ENCODE measurements at places on chromosomes 1 and 21. TPM values are rescaled to one million over a fixed set of nuclear protein-coding genes. Genes with fewer than 3 reads are reported as not detected.
A peak's percentile ranks its signal among the peaks of the same experiment; 100 is the strongest.

Gene FAAP20
- total RNA-seq = 36.5 TPM

DNA sequence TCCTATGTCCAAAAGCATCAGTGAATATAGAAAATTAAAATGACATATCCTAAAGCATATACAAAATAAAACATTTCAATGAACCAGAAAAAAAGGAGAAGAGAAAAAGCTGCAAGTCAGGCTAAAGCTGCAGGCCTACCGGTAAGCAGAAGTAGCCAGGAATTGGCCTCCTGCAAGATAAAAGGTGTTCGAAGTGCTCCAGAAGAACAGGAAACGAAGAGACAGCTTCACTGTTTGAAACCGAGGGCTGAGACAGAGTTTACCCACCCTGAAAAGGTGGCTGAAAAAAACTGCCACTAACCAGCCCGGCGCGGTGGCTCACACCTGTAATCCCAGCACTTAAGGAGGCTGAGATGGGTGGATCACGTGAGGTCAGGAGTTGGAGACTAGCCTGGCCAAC is 37.4 kb downstream of the NSL1 start:
- ATAC-seq = no peak

- peak; percentile 28 for ATAC-seq
Observed at GRCh38 chr1:5765997-5766913, 226.0 kb downstream of the NPHP4 start.

Gene FAM177B
- total RNA-seq = 0.64 TPM

DNA sequence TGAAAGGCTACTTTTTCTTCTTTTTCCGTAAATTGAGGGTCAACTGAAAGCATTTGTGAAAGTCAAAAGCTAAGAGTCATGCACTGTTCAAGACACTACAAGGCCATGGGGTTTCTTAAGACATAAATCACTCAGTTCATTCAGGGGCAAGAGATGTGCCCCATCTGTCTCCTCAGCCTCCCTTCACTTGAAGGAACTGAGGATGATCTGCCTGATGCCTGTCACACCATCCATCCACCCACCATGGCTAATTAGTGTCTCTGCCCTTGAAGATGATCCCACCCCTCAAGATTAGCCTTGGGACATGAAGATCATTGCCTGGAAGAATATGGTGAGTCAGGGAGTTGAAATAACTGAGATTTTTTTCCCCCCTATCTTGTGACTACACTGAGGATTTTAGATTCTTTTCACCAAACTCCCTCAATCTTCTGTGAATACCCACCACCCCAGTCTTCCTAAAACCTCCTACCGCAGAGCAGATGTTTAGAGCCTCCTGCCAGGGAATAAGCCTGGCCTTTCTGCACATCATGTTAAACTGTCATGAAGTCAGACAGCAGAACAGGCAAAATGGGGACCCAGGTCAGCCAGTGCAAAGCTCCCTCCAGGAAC is 88.6 kb upstream of the LMO4 start:
- no peak for ATAC-seq

DNA sequence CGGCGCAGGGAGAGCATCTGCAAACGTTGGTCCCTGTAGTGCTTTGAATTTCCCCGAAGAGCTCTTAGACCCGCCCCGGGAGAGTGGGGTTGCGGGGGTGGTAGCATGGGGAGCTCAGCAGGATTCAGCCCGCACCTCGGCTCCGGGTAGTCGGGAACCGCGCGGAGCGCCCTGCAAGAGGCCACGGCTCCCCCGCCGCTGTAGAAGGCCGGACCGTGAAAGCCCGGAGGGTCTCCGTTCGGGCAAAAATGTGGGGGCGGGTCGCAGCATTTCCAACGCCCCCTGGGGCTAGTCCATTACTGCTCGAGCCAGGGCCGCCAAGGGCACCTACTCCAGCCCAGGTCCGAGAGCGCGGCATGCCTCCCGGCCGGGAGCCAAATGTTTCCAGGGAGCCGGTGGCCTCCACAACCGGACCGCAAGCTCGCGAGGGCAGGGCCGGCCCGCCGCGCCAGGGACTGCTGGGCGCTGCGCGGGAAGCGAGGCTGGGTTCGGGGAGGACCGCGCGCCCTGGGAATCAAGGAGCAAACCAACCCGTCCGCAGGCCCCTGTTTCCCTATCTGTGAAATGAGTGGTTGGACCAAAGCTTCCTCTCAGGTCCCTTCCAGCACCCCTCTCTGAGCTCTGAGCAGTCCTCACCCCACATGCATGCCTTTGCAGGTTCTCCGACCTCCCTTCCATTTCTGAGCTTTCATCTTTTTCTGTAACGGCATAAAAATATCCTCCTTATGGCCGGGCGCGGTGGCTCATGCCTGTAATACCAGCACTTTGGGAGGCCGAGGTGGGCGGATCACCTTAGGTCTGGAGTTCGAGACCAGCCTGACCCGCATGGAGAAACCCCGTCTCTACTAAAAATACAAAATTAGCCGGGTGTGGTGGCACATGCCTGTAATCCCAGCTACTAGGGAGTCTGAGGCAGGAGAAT is 775 bp upstream of the TMEM63A start:
- ATAC-seq = peak; percentile 50

GRCh38 chr1:87428367-87428766 is 99.7 kb downstream of the LMO4 start:
- no peak for ATAC-seq

- ATAC-seq = no peak
Observed at GRCh38 chr1:96059736-96060135, 661.8 kb upstream of the PTBP2 start.

- ATAC-seq = no peak
Observed at GRCh38 chr1:59845091-59845490, 30.3 kb downstream of the HOOK1 start.

- ATAC-seq = peak; percentile 39
Observed at GRCh38 chr1:183652547-183653461, at the start of gene APOBEC4. TSS of gene APOBEC4 (minus strand) at chr1:183653316. CDS start at chr1:183648781, 4,535 bp downstream.

Gene SNIP1
- 8.7 TPM for total RNA-seq

Gene PRAMEF2
- not detected for total RNA-seq

Gene CFAP141
- total RNA-seq = not detected

DNA sequence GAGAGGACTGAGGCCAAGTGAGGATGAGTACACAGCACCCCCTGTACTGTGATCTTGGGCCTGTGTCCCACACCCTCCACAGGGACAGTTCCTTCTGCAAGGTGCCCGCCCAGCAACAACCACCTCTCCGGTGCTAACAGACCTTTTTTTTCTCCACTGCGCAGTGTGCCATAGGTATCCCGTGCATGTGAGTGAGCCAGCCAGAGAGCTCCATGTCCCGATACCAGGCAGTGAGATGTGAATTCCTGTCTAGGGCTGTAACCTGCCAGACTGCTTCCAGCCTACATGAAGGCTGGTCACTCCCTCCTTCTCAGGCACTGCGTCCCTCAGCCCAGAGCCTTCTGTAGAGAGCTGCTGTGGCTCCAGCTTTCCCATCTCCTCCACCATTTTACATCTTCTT is 56.9 kb downstream of the PCBP3 start:
- ATAC-seq = no peak

Gene KCNK1
- 21.9 TPM for total RNA-seq

Gene SH2D2A
- total RNA-seq = 1.4 TPM

DNA sequence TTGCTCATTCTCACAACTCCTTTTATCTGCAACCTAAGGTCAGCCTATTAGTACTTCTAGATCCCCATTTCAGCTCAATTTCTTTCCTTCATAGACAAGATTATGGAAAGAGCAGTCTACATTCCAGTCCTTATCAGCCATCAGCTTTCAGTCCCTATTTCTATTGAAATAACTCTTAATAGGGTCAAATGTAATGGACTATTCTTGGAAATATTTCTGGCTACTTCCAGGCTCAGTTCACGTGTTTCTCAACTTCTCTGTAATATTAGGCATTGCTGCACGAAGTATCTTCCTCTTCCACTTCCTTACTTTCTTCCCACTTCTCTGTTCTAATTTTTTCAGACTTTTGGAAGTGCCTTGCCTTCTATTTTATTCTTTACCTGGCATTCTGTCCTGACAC is 232.9 kb upstream of the USP25 start:
- no peak for ATAC-seq

GRCh38 chr1:8465013-8465412 is 147.1 kb downstream of the SLC45A1 start:
- ATAC-seq = no peak

DNA sequence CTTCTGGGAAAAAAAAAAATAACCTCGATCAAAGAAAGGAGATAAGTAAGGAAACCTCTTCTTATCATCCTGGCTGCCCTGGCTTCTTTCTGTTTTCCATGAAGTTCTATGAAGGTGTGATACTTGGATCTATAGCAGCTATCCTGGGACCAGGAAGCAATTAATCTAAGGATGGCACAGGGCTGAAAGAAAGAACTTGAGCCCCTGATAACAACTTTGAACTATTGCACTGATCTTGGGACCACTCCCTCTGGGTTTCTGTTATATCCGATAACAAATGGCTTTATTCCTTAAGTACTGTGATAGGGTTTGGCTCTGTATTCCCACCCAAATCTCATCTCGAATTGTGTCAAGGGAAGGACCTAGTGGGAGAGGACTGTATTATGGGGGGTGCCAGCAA is 104.1 kb downstream of the DAB1 start:
- ATAC-seq = no peak

DNA sequence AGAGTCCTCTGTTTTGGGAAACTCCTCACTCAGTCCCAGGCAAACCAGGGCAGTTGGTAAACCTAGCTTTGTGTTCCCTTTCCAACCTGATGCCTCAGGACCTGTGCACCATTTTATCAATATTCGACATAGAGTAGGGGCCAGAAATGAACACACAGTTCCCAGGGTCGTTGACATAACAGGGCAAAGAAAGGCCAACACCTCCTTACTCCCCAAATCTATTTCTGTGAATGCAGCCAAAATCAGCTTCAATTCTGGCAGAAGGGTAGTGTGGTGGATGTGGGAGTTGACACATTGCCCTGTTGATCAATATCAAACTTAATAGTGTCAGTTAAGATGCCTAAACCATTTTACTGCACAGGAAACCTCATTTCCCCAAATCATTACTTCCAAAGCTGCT is 104.6 kb upstream of the SPATA6 start:
- ATAC-seq = no peak

Gene PRELP
- total RNA-seq = 1.5 TPM

Gene OR2M3
- total RNA-seq = not detected

Gene RAB3B
- 0.04 TPM for total RNA-seq

DNA sequence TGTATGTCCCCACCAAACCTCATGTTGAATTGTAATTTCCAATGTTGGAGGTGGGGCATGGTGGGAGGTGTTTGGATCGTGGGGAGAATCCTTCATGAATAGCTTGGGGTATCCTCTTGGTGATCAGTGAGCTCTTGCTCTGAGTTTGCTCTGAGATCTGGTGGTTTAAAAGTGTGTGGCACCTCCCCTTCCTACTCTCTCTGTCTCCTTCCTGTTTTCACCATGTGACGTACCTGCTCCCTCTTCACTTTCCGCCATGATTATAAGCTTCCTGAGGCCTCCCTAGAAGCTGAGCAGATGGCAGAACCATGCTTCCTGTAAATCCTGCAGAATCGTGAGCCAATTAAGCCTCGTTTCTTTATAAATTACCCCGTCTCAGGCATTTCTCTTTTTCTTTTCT is 40.0 kb upstream of the OSBPL9 start:
- no peak for ATAC-seq

DNA sequence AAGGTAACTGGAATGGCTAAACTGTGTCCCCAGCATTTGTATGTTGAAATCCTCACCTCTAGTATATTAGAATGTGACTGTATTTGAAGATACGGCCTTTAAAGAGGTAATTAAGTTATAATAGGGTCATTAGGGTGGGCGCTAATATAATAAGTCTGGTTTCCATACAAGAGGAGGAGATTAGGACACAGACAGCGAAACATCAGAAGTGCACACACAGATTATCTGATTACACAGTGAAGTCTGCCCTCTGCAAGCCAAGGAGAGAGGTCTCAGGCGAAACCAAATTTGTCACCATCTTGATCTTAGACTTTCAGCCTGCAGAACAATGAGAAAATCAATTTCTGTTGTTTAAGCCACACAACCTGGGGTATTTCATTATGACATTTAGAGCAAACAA is 2233.1 kb downstream of the MRPL39 start:
- no peak for ATAC-seq

Gene FAM151A
- total RNA-seq = not detected

Gene CA6
- total RNA-seq = not detected

- no peak for ATAC-seq
Observed at GRCh38 chr21:40871099-40871498, 24.1 kb upstream of the DSCAM start.

- no peak for ATAC-seq
Observed at GRCh38 chr1:57142999-57143398, 177.2 kb upstream of the C8B start.

- no peak for ATAC-seq
Observed at GRCh38 chr21:42364304-42364865, 1.9 kb downstream of the TFF1 start.

Gene COA6
- 33.2 TPM for total RNA-seq
